ENCODE measurements at places on chromosomes 11 and 22.

- no peak for DNase-seq
Measured at GRCh38 chr11:131859538-131860210, 489.3 kb downstream of the NTM start.

GRCh38 chr11:41286751-41287150 is 172.7 kb downstream of the LRRC4C start:
- no peak for DNase-seq

DNA sequence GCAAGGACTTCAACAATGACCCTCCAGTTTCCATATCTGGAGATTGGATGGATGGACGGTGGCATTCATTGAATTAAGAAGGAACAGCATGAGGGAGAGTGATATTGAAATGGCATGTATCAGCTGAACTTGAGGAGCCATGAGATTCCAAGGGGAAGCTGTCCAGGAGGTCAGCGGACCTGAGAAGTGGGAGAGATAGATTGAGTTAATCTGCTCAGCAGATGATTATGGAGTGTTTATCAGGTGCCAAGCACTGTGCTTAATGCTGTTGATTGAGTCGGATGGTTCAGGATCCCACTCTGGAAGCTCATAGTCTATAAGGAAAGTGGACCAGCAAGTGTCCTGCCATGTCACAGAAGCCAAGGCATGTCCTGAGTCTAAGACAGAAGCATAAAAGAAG is 581.3 kb downstream of the INSC start:
- no peak for DNase-seq

DNA sequence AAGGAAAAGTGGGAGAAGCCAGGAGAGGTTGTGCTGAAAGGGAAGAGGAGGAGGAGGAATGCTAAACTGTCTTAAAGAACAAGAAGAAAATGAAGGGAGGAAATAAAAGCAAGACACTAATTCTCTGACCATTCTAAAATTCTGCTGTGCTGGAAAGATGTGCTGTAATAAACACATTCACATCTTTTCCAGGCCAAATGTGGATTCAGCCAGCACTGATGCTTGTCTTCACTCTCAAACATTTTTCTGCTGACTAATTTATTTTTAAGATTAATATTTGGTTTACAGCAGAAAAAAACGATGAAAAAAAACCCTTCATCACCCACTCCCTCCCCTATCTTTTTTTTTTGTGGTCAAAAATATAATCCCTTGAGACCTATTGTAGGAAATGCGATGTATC is 223.6 kb downstream of the SWAP70 start:
- no peak for DNase-seq

- no peak for DNase-seq
Measured at GRCh38 chr11:18347471-18348125, 25.2 kb downstream of the GTF2H1 start.

- DNase-seq, result no peak
Measured at GRCh38 chr22:19498154-19498865, 18.6 kb downstream of the CDC45 start.

DNA sequence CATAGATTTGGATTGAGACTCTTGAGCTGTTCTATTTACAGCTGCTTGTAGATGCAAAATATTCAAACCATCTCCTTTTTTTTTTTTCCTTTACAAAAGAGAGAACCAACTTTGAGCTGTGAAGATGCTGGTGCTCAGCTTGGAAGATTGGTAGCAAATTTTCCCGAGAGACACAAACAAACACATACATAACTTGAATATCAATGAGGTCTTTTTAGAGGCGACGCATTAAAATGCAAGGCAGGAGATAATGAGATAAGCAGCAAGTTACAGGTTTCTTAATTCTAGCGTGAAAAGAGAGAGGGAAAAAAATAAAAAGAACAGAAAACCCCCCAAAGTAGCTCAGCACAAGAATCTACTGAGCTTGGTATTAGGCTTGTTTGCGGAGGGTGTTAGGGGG is 247.0 kb upstream of the SORL1-AS1 start:
- DNase-seq, result no peak

DNA sequence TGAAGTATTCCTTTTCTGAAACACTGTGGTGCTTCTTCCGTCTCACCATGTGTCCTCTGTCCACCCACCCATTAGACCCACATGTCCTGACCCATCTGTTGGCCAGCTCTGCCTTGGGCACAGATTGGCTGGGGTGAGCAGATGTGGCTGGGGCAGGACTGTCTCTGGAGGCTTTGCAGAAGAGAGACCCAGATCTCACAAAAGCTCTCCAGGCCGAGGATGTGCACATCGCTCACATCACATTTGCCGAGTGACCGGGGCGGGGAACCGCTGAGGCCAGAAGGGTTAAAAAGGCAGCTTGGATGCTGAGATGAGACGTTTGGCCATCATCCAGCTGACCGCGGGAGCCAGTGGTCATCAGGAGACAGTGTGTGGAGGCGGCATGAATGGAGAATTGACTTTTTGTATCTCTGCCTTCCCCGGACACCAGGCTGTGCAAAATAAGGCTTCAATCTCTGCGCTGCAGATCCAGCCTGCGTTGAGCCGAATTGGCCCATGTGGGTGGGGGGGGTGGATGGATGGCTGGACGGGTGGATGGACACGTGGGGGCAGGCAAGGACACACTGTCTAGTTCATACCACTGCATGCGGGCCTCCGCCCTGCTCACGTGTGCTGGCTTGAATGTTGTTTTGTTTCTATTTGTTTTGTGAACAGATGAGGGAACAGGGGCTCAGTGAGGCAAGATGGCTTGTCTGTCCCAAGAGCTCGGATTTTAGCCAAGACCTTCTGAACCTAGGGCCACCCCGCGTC is 6.1 kb downstream of the IFITM10 start:
- DNase-seq, result no peak

GRCh38 chr11:65743681-65744025 is 23.1 kb upstream of the RNASEH2C start:
- no peak for DNase-seq
